ENCODE measurements at places on chromosomes 7 and 10.
A peak's percentile ranks its signal among the peaks of the same experiment; 100 is the strongest.

- DNase-seq, result no peak
Observed at GRCh38 chr7:71770269-71770907, 638.4 kb downstream of the GALNT17 start.

DNA sequence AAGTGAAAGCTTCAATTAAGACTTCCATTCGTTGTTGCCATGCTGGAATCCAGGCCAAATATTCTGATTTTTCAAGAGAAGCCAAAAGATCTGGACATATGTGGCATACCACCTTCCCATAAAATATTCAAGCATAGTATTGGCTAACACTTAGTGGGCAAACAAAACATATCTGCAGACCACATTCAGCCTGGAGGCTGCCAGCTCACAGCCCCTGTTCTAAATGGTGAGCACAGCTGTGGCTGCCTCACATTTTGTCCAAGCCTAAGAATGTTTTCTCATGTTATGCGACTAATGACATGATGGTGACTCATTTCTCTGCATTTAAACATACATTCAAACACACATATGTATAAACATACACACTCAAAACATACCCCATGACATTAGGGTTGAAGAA lies 10.6 kb upstream of the CALU start:
- peak; percentile 32 for DNase-seq

GRCh38 chr10:121302541-121303180 lies 295.6 kb downstream of the FGFR2 start:
- no peak for DNase-seq

GRCh38 chr7:90180649-90181048 lies 26.4 kb downstream of the STEAP1 start:
- DNase-seq, result no peak

DNA sequence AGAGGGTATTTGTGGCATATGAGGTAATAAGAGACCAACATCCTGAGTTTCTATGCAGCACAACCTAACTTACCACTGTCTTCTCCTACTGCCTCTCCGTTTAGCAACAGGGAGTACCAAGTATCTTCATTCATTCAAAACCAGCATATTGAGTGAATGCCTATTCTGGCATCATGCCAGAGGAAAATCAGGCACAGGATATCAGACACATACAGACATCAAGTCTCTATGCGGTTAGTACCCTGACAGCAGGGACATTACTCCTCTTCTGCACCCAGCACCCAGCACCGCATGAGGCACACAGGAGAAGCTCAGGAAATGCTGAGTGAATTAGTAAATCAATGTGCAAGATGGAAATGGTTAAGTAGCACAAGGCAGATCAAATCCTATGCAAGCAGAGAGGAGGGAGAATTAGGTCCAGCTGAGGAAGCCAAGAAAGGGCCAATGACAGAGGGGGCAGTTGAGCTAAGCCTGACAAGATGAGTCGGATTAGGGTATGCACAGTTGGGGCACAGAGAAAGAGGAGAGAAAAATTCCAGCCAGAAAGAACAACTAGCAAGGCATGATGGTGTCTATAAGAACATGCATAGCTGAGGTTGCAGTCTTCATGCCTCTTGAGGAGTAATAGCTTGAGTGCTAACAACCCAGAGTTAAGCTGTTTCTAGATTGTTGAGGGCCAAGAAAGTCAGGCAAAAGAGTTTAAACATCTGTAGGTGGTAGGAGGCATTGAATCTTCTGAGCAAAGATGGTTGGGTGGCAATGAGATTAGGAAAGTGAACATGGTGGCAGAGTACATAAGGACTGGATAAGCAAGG lies 146.0 kb downstream of the PLXNA4 start:
- no peak for DNase-seq

- DNase-seq, result peak; percentile 62
Observed at GRCh38 chr10:21517134-21518031, 8.1 kb downstream of the SKIDA1 start.

GRCh38 chr7:117158941-117159697 lies 163.7 kb downstream of the WNT2 start:
- no peak for DNase-seq

DNA sequence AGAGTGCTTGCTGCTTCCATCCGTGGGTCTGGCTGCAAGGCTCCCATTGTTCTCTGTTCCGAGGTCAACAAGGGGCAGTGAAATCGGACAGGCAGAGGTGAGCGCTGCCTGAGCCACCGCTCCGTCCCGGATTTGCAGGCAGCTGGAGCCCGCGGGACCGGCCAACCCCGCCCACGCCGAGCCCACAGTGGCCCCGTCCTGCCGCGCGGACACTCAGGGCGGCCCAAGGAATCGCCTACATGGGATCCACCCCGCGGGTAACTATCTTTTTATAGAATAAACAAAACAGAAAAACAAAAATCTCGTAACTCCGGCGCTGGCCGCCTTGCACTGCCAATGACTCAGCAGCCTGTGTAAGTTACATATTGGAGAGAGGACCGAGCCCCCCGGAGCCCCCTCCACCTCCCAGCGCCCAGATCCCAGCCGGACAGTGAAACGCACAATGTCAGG lies 1.9 kb downstream of the BNIP3 start:
- DNase-seq, result no peak

DNA sequence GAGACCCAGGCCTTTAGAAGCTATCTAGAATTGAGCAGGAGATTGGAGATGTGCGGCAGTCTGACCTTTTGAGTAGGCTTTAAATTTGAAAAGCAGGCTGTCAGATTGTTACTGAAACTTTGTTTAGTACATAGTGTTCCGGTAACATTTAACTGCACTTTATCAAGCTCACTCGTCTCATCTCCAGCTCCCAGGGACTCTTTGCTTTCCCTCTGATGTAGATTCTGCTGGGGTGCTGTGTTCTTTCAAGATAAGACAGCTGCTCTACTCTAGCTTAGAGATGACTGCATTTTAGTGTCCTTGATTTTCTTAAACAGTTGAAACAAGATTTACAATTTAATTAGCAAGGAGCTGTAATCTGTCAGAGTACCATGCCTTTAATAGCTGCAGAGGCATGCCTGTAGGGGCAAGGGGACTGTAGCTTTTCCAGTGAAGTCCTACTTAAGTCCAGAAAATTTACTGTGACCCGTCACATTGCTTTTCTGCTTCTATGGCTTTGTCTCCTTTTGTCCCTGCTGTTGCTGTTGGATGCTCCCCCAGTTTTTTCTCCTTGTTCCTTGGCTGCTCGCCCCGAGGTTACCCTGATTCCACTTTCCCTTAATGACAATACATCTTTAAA lies 56.4 kb upstream of the MTPN start:
- no peak for DNase-seq

DNA sequence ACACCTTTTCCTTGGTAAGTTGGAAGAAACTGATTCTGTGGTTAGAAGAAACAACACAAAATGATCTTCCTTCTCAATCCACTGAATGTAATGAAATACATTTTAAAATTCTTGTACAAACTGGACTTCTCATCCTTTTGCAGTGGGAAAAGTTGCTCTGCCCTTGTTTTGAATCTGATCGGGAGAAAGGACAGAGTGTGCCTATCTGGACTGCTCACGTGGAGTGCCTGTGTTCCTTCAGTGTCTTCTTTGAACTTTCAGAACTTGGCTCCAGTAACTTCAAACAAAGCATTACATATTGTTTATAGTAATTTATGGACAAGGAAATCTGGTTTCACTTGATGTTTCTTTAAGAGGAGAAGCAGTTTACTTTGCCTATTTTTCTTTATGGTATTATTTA lies 17.1 kb downstream of the SLC26A3 start:
- no peak for DNase-seq

GRCh38 chr7:99137411-99138180 lies 6.3 kb downstream of the SMURF1 start:
- peak; percentile 66 for DNase-seq

- peak; percentile 84 for DNase-seq
Observed at GRCh38 chr7:81462672-81463071, 307.2 kb downstream of the HGF start.

- no peak for DNase-seq
Observed at GRCh38 chr7:106952658-106953231, 87.7 kb downstream of the PIK3CG start.

GRCh38 chr10:119368991-119369869 lies 161.9 kb downstream of the GRK5 start:
- DNase-seq, result no peak

DNA sequence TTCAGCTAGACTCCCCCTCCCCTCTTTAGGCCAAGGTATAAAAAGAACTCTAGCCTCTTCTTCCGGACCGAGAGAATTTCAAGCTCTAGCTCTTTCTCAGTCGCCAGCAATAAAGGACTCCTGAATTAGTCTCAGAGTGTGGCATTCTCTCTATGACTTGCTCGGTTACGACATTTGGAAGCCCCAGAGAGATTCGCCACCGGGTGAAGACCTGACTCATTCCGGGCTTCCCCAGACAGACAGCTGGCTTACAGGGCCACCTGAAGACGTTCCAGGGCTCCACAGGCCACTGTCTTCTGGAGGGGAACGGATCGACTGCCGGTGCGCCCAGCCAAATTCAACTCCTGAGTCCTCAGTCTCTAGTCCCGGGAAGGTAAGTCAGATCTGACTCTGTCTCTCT lies at the start of gene AKR1B15:
Gene AKR1B15, plus strand, starts transcription at position 234 of the 400 bp plus-strand sequence. CDS start 15,510 bp downstream, outside the sequence.
- peak; percentile 26 for DNase-seq

GRCh38 chr7:127953423-127954356 lies 77.5 kb downstream of the LRRC4 start:
- DNase-seq, result no peak

- DNase-seq, result peak; percentile 50
Observed at GRCh38 chr10:93752761-93753160, 5.0 kb upstream of the LGI1 start.

DNA sequence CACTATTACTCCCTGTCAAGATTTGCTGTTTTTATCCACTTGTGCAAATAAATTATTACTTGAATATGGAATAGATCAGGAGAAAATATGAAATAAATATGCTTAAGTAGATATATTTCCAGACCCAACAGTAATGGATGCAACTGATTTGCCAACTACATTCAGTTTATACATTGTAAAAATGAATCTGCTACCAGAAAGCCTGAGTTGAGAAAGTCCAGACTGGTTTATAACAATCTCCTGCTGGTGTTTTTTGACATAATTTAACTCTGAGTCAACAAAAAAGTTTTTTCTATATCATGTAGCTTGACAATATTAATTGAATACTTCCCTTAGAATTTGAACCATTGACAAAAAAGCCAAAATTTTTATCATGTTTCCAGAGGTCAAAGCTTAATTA lies 265.8 kb upstream of the SEMA3D start:
- no peak for DNase-seq

DNA sequence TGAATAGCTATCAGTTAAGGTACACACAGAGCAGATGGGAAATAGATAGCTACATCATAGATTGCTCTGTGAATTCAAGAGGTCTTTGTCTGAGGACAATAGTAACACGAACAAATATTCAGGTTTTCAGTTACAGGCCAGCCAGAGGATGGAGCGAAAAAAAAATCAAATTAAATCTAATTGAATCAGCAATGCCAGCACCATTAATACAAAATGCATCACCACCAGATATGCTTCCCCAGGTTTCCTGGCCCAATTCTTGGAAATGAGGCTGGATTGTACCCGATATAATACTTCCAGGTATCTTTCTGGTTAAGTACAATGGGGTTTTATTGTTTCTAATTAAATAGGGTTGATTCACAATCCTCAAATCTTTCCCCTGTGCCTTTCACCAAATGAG lies 975.8 kb upstream of the AUTS2 start:
- DNase-seq, result no peak

- no peak for DNase-seq
Observed at GRCh38 chr7:81410471-81411117, 359.3 kb downstream of the HGF start.
